ENCODE measurements at places on chromosomes 1 and 21.

DNA sequence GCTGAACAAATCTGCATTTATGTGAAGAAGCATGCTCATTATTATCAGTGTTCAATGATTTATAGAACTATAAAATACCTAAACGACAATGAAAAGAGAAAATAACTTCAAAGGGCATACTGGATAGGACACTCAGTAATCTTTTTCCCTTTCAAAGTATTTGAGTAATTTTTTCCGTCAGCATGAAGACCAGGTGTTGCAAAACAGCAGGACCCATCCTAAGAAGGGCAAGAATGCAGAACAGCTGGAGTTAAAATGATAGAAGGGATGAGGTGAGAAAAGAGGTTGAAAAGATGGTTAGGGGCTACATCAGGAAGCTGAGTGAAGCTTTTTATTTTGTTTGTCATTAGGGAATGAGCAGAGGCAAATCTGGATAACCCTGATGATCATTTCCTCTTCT, 7.1 kb upstream of the RGS18 start:
- no peak for DNase-seq

DNA sequence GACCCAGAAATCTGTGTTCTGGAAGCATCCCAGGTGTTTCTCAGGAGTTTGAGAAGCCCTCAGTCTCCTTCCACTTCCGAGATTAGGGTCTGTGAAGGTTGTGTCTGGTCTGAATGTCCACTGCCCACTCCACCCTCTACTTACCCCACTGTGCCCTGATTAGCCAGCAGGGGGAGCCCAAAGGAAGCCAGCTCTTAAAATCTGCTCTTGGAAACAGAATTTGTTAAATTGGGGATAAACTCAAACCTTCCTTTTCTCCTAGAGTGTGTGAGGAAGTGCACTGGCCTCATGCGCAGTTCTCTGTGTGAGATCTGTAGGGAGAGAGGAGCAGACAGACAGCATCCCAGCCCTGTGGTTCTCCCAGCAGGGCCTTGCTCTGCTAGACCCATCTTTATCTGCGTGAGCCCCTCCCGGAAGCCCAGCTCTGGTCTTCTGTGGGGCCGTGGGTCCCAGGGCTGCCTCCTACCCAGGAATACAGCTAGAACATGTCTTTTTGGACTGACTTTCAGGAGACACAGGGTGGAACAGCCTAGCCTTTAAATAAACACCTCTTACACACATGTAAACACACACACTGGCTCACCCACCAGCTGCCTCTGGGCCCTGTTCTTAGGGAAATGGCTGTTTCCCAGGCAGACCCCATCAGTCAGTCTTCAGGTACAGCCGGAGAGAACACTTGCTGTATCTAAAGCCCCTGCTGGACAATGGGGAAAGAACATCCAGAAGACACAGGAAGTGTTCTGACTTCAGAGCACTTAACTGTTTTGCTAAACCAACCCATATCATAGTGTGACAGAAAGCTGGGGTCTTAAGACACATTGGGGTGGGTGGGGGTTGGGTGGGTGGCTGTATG, 52.2 kb downstream of the SMYD2 start:
- no peak for DNase-seq

- DNase-seq = no peak
Observed at GRCh38 chr1:233459968-233460367, 132.4 kb downstream of the MAP3K21 start.

- DNase-seq = no peak
Observed at GRCh38 chr1:51044199-51044598, 57.8 kb upstream of the C1orf185 start.

GRCh38 chr1:151242442-151242841, 12.1 kb upstream of the PSMD4 start:
- no peak for DNase-seq

DNA sequence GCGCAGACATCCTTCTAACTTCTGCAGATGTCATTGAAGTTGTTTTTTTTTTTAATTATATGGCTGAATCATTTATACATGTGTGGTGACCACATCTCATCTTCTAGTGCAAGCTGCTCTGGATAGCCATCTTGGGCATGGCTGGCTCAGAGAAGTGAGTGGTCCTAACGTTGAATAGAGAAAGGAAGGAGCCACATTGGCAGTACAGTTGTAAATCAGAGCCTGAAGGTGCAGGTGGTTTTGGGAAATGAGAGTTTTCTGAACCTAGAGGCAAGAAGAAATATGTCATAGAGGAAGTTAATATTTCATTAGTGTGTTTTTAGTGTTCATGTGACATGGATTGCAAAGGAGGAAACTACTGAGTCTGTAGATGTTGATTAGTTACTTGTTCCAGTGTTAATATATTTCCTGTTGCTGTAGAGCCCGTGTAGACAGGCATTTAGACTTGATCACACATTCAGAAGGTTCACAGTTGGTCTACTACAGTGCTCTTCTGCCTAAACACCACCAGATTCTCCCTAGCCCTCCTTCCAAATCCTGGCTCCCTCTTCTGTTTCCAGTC, 163.7 kb downstream of the ROR1 start:
- no peak for DNase-seq

DNA sequence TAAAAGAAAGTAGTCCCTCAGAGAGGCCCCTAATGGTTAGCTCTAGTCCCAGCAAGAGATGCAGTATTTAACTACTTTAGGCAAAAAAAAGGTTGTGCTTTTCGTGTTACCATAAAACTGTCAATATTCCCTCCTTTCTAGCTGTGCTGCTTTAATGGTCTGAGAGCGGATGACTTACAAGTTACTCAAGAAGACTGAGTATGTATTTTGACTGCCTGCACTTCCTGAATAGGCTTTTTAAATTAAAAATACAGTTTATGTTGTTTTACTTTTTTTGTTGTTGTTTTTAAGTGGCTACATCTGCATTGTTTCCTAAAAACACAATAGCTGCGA, 152.2 kb downstream of the NFIA start:
- DNase-seq = no peak

GRCh38 chr1:100847361-100848082, 47.1 kb downstream of the EXTL2 start:
- no peak for DNase-seq

DNA sequence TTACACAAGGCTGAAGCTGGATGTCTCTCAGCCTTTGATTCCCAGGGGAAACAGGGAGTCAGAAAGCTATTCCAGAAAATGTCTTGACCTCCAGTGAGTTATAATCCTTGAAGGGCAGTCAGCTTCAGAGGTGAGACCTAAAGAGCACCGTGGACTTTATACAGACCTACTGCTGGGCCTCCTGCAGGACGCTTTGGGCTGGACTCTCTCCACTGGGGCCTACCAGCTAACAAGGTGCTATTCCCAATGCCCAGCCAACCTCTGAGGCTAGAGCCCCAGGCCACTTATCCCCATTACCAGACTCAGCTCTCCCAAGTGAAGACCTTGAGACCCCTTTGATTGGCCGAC, 6.6 kb downstream of the SETD4 start:
- no peak for DNase-seq

DNA sequence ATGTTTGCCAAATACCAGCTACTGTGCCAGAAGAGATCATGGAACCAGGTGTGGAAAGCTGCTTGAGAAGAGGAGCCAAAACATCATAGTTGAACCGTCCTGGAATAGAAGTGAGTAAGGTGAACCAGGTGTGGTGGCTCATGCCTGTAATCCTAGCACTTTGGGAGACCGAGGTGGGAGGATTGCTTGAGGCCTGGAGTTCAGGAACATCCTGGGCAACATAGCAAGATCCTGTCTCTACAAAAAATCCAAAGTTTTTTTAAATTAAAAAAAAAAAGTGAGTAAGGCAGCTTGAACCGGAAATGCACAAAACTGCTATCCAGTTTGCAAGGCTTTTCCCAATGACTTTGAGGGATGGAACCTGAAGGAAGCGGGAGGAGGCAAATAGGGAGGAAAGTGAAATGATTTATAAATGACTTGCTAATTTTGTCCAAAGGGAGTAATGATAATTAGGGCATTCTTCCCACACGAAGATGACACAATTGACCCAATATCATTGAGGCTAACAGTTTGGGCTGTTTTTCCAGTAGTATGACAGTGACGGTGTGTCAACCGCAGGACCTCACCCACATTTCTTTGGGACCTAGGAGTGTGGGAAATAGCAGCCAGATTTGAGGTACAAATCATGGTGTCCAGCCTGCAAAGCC, 1.5 kb upstream of the CNN3 start:
- DNase-seq = no peak

GRCh38 chr1:159040893-159041724, 31.4 kb downstream of the IFI16 start:
- DNase-seq = no peak

GRCh38 chr21:27077501-27077900, 110.6 kb upstream of the ADAMTS5 start:
- no peak for DNase-seq

GRCh38 chr1:97906567-97907241, 14.1 kb downstream of the DPYD start:
- DNase-seq = peak; percentile 88

- no peak for DNase-seq
Observed at GRCh38 chr1:87549738-87550137, 221.1 kb downstream of the LMO4 start.

- DNase-seq = no peak
Observed at GRCh38 chr1:22808186-22808675, 97.6 kb downstream of the EPHB2 start.

- no peak for DNase-seq
Observed at GRCh38 chr1:67110352-67110751, 24.4 kb downstream of the C1orf141 start.

DNA sequence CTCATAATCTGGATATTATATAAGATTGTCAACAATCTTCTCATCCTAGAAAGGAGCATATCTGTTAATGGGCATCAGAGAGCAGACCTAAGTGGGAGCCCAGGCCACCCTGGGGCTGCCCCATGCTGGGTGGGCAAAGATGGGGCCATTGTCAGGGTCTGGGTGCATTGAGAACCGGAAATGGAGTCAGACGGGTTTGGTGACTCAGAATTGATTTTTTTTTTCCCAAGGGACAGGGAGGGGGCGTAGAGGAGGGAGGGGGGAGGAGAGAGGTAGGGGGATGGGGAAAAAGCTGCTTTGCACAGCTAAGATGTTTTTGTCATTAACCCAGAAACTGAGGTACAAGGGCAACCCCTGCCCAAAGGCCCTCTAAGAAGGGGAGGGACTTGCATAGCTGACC, 1.3 kb downstream of the ATXN7L2 start:
- DNase-seq = no peak

- no peak for DNase-seq
Observed at GRCh38 chr1:3924825-3925220, 24.8 kb upstream of the C1orf174 start.

- no peak for DNase-seq
Observed at GRCh38 chr21:44529011-44529421, 11.0 kb downstream of the KRTAP10-1 start.

DNA sequence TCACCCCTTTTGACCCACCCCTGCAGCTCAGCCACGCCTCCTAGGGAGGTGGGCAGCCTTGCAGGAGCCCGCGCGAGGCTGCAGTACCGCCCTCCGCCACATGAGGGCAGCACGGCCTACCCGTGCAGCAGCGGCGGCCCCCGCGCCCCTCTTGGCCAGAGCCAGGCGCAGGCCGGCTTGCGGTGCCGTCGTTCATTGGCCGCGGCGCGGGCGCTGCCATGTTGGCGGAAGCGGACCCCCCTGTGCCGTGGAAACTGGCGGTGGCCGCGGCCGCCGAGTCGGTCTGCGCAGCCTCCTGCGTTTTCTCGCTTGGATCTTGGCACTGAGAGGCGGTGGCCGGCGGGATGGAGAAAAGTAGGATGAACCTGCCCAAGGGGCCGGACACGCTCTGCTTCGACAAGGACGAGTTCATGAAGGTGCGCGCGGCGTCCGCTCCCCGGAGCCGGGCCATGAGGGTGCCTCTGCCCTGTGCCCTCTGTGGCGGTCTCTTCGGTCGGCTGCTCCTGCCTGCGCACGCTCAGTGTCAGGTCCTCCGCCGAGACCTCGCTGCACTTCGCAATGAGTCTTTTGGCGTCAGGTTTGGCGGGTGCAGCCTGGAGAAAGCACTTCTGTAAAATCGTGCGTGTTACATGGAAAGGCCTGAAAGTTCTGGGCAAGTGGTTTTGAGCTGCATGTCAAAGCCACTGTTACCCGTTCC, at the start of gene COG2:
Gene COG2 (plus strand): TSS at position 219 of the 697 bp plus-strand sequence. CDS start 126 bp downstream, at position 345.
- peak; percentile 60 for DNase-seq

DNA sequence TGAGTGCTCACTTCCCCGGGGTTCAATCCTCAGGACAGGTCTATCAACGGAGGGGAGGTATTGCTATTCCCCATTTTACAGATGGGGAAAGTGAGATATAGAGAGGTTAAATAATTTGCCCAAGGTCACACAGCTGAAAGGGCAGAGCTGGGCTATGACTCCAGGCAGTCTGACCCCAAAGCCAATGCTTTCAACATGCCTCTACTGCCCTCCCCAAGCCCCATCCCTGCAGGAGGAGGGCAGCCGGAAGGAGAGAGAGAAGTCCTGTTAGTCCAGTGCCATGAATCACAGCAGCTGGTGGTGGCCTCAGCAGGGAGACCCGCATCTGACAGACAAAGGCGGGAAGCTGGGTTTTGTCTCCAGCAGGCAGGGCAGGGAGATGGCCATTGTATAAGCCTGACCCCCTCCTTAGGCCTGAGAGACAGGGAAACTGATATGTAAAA, 20.0 kb upstream of the CLIC4 start:
- DNase-seq = no peak

DNA sequence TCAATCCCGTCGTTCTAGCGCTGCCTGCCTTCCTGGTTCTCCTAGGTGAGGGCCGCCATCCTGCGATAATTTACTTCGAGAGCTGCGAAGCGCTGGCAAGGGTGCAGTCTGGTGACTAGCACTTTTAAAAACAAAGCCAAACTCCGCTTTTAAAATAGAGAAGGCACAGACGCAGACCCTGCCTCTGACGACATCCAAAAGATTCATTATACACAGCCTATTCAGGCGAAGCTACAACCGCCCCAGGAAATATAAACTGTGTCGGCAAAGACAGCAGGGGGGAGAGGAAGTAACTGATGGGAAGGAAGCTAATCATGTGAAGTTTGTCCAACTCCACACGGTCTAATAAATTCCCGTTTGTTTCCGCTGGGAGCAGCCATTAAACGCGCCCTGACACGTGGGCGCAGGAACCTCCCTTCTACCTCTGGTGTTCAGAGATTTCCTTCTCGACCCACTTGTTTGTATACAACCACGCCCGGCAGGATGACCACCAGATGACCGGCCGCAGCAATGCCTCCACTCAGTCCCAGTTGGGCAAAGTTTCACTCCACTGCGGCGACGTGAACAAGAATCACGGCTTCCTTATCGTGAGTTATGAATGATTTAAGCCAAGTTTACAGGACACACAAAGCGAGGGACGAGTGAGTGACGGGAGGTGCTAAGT, 1.3 kb downstream of the GNG12 start:
- peak; percentile 83 for DNase-seq

DNA sequence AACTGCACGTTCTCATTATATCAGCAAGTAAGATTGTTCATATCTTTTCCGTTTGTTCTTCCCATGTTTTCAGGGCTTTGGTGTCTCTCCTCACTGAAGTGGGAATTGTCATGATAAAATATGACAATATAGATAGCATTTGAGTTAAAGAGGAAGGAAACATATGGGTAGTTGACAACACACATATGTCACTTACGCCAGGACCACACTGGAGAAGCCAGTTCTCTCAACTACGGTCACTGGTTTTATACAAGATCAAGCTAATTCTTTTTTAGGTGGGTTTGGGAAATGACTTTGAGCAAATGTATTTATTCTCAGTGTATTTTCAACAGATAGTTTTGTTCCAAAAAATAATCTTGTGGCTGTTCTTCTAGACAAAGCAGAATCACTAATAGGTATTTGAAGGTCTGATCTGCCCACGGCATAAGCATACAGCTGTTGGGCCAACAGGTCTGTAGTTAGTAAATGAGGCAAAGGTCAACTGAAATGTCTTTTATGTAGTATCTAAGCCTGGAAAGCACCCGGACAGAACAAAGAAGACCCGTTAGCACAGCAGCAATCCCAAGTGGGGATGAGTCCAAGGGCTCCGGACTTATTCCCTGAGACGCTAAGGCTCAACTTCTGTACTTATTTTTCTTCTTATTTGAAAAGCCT, 433.6 kb upstream of the ZP4 start:
- DNase-seq = no peak

Data from HS-27A (cell line).